ENCODE measurements at places on chromosomes 16 and 17.

GRCh38 chr16:28326881-28327610, 34.7 kb downstream of the SBK1 start:
- no peak overlapping the region for H3K4me3 ChIP-seq
- H3K27me3 ChIP-seq: no peaks in the 10 kb centered on the region
- no peak overlapping the region for H3K27ac ChIP-seq
- H3K36me3 ChIP-seq: no peaks in the 10 kb centered on the region

GRCh38 chr17:81016575-81016974, 18.4 kb upstream of the BAIAP2 start:
- H3K36me3 ChIP-seq: no peaks in the 10 kb centered on the region
- peaks cover 19% of the 10 kb centered on the region for H3K4me1 ChIP-seq
- no peak overlapping the region for H3K4me3 ChIP-seq
- H3K27me3 ChIP-seq: no peaks in the 10 kb centered on the region
- H3K27ac ChIP-seq: no peak overlapping the region

- DNase-seq: peak; percentile 23
- no peak overlapping the region for H3K4me3 ChIP-seq
- H3K36me3 ChIP-seq: no peaks in the 10 kb centered on the region
- no peak overlapping the region for H3K27ac ChIP-seq
Measured at GRCh38 chr17:45942284-45942683, 47.9 kb downstream of the MAPT start.

DNA sequence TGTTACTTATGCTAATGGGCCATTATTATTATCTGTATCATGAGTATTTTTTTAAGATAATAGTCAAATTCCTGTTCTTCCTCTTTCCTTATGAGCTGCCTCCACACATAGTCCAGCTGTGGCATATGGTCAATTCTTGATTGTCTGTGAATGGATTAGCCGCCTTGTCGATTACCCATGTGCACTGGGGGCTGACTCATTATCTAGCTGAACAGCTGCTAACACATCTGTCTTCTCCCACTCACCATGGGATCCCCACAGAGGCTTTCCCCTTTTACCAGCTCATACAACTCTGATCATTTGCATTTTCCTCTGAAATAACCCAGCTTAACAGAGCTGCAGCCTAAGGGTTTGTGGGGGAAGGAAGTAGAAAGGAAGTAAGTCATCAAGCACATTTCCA, 915.0 kb downstream of the CDH11 start:
- DNase-seq: peak; percentile 96
- H3K36me3 ChIP-seq: no peaks in the 10 kb centered on the region
- H3K27me3 ChIP-seq: no peaks in the 10 kb centered on the region

- H3K27ac ChIP-seq: no peak overlapping the region
- H3K4me1 ChIP-seq: no peaks in the 10 kb centered on the region
- no peak overlapping the region for H3K4me3 ChIP-seq
- H3K36me3 ChIP-seq: peaks cover 55% of the 10 kb centered on the region
- no peak for DNase-seq
Measured at GRCh38 chr17:44867841-44868240, 20.2 kb downstream of the HIGD1B start.

DNA sequence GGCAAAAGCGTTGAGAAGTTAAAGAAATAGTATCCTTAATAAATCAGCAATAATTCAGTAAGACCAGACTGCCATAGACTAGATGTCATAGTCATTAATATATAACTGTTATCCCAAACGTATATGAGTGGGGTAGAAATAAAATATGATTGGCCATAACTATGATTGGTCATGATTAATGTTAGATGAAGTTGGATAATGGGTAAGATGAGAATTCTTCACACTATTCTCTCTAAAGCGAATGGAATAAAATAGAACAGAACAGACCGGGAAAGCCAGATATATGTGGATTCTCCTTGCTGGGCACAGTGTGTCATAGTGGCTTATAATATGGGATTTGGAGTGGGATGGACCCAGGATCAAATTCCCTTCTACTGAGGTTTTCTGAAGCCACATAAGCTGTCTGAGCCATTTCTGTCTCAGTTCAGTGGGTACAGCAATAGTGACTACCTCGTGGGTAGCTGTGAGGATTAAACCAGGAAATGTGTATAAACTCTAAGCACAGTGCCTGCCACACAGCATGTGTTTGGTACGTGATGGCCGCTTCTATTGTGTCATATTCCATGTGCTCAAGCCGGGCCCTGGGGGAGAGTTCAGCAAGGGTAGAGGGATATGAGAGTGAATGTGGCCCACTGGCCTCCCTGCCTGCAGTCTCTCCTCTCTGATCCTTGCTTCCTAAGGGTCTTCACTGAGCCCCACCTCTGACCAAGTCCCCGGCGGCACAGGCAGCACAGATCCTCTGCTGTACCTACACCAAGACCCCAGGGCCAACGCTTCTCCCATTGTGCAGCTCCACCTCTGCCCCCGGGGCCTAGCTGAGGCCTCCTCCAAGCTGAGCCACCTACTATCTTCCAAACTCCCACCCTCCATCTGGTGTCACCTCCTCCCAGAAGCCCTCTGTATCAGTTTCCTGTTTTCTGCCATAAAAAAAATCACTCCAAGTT, 3.7 kb downstream of the CETP start:
- DNase-seq: peak; percentile 34
- H3K27me3 ChIP-seq: no peaks in the 10 kb centered on the region
- peaks cover 24% of the 10 kb centered on the region for H3K4me1 ChIP-seq
- no peaks in the 10 kb centered on the region for H3K36me3 ChIP-seq
- H3K27ac ChIP-seq: peak overlapping the region; percentile 60

- no peak overlapping the region for H3K4me3 ChIP-seq
- no peak for DNase-seq
- no peak overlapping the region for H3K27ac ChIP-seq
- H3K27me3 ChIP-seq: no peaks in the 10 kb centered on the region
- H3K36me3 ChIP-seq: no peaks in the 10 kb centered on the region
Measured at GRCh38 chr16:59605706-59606105, 871.6 kb upstream of the GOT2 start.

- no peak overlapping the region for H3K27ac ChIP-seq
- H3K4me3 ChIP-seq: no peak overlapping the region
- no peaks in the 10 kb centered on the region for H3K27me3 ChIP-seq
- H3K36me3 ChIP-seq: no peaks in the 10 kb centered on the region
- H3K4me1 ChIP-seq: no peaks in the 10 kb centered on the region
- DNase-seq: no peak
Measured at GRCh38 chr16:75787440-75787839, 61.1 kb upstream of the CPHXL start.

DNA sequence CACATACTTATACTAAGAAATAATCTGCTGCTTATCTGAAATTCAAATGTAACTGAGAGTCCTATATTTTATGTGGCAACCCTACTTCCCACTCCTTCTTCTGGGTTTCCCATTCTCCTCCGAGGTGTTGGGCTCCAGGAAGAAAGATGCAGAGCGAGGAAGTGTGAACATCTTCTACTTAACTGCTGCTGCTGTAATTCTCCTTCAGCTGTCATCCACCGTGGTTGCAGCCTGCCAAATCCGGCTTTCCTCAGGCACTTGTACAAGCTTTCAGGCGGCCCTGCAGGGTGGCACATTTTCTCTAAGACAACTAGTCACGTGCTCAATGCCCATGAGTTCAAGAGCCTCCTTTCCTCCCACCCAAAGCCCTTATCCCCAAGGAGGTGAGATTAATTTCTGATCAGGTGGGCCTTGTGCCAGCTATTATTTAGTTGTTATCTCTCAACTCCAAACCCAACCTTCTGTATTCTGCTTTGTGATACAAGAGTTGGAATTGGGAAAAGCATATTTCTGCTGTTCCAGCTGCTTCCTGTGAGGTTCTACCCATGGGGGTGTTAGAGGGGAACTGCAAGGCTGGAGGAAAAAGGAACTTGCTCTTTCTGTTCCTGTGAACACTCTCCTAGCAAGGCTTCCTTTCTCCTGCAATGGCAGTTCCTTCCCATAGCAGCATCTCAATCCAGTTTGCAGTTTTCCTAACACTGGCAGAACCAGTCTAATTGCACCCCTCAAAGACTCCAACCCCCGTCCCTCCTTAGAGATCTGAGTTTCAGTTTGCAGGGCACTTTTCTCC, 67.6 kb upstream of the RBBP6 start:
- no peaks in the 10 kb centered on the region for H3K36me3 ChIP-seq
- H3K27me3 ChIP-seq: no peaks in the 10 kb centered on the region
- DNase-seq: no peak
- no peak overlapping the region for H3K27ac ChIP-seq
- H3K4me3 ChIP-seq: no peak overlapping the region

- DNase-seq: no peak
- no peaks in the 10 kb centered on the region for H3K27me3 ChIP-seq
- H3K27ac ChIP-seq: no peak overlapping the region
Measured at GRCh38 chr16:87603684-87604633, 1.7 kb downstream of the JPH3 start.

DNA sequence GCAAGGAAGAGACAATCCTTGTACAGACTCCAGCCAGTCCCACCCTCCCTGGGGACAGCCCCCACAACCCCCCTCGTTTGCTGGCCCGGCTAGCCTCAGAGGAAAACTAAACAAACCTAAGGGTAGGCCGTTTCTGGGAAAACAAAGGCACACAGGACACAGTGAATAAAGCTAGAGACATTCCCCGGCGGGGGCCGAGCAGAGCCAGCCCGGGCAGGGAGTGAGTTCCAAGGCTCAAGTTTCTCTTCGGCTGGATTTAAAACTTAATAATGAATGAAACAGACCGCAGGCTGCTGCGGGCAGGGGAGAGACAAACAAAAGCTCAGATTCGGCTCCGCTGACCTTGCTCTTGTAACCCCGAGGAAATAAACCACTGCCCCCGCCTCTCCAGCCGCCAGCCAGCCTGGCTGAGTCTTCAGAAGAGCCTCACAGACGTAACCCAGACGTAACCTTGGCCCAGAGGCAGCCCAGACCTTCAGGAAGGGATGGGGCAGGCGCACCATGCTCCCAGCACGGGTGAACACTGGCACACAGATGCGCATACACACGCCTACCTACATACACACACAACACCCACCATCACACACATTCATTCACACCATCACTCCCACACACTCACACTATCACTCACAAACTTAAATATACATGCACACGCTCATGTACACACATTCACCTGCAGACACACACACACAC, 216.0 kb downstream of the ZNF423 start:
- peaks cover 23% of the 10 kb centered on the region for H3K4me1 ChIP-seq
- peak overlapping the region; percentile 16 for H3K4me3 ChIP-seq

- no peaks in the 10 kb centered on the region for H3K4me1 ChIP-seq
- no peak for DNase-seq
- no peak overlapping the region for H3K27ac ChIP-seq
- no peaks in the 10 kb centered on the region for H3K27me3 ChIP-seq
- no peaks in the 10 kb centered on the region for H3K36me3 ChIP-seq
- no peak overlapping the region for H3K4me3 ChIP-seq
Measured at GRCh38 chr16:75073545-75074303, 42.9 kb downstream of the LDHD start.

GRCh38 chr17:32929588-32929987, 1.6 kb downstream of the TMEM98 start:
- no peaks in the 10 kb centered on the region for H3K27me3 ChIP-seq
- no peak overlapping the region for H3K27ac ChIP-seq
- no peak overlapping the region for H3K4me3 ChIP-seq
- peaks cover 7% of the 10 kb centered on the region for H3K4me1 ChIP-seq
- H3K36me3 ChIP-seq: peaks cover 14% of the 10 kb centered on the region
- no peak for DNase-seq
